ENCODE measurements at places on chromosomes 3 and 15.

- no peak for DNase-seq
Observed at GRCh38 chr3:15007681-15008141, 57.4 kb downstream of the MRPS25 start.

DNA sequence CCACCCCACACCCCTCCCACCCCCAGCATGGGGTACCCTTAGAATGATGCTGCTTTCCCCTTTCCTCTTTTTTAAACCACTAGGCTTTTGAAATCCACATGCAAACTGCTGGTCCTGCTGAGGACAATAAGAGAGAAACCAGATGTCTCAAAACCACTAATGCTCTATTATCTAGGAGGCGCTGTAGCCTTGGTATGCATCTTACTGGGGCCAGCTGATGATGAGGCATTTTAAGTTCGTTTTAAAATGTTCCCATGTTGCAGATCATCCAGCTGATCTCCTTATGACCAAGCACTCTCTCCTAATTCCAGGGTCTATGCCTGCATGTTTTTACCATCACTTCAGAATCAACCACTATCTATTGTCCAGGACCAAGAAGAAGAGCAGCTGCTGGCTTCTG lies 1.3 kb downstream of the NME9 start:
- DNase-seq = no peak

DNA sequence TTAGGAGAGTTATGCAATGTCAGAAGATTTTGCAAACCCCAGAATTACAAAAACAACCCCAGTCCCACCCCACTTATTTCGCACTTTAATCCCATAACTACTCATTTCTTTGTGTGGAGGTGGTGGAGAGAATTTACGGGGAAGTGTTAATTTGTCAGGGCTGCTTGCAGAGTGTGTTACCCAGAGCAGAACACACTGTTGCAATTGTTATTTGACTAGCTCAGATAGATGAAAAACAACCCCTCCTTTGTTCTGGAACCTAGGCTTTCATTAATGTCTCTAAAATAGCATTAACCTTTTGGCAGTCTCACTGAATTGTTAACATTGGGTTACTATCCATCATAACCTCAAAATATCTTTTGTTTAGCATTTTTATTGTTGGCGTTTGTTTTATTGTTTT lies 55.8 kb upstream of the MINAR1 start:
- no peak for DNase-seq

- no peak for DNase-seq
Observed at GRCh38 chr3:124463234-124463633, 267.0 kb upstream of the UMPS start.
